ENCODE measurements at places on chromosomes 11 and 22. TPM values are rescaled to one million over a fixed set of nuclear protein-coding genes. Genes with fewer than 3 reads are reported as not detected.

The FLRT1 gene
- under 0.01 TPM for total RNA-seq

The HBB gene
- total RNA-seq: not detected

The CHADL gene
- total RNA-seq: 8.1 TPM

The CCDC87 gene
- 0.76 TPM for total RNA-seq

The SLC6A5 gene
- not detected for total RNA-seq

The LDHAL6A gene
- not detected for total RNA-seq

The ISX gene
- total RNA-seq: not detected

The CHID1 gene
- 96.6 TPM for total RNA-seq

The SCN2B gene
- total RNA-seq: 0.13 TPM

The SLCO2B1 gene
- 2.3 TPM for total RNA-seq

The MIOX gene
- 0.33 TPM for total RNA-seq

The GAB4 gene
- not detected for total RNA-seq

The CASP5 gene
- total RNA-seq: not detected

The OR6Q1 gene
- not detected for total RNA-seq

The UBQLN3 gene
- total RNA-seq: not detected

The PRG3 gene
- total RNA-seq: not detected
